ENCODE measurements at places on chromosomes 7 and 10. TPM values are rescaled to one million over a fixed set of nuclear protein-coding genes. Genes with fewer than 3 reads are reported as not detected.

Gene CALML5
- total RNA-seq, result not detected

Gene ANKRD61
- total RNA-seq, result not detected

Gene EMX2
- total RNA-seq, result not detected

Gene RARRES2
- total RNA-seq, result 2.4 TPM

Gene FLNC
- 209 TPM for total RNA-seq

Gene FAM149B1
- 44.2 TPM for total RNA-seq

Gene RAMP3
- 0.17 TPM for total RNA-seq

Gene CNNM1
- under 0.01 TPM for total RNA-seq

Gene TRRAP
- total RNA-seq, result 12.3 TPM

Gene KIAA1549
- total RNA-seq, result 0.63 TPM

Gene GPR26
- total RNA-seq, result not detected

Gene GHRHR
- not detected for total RNA-seq

Gene SLC18A3
- total RNA-seq, result not detected
